Activated CD4-positive, alpha-beta T cell treated with anti-CD3 and anti-CD28 coated beads, Interleukin-10, Interleukin-2, amounts not matched to agents 100 ng/mL and 50 ng/mL, durations not matched to agents 16 hours and 8 hours (primary cell): ENCODE measurements at places on chromosomes 7 and 10.
A peak's percentile ranks its signal among the peaks of the same experiment; 100 is the strongest.

GRCh38 chr10:60258429-60258797, 131.3 kb downstream of the ANK3 start:
- no peak for DNase-seq

- DNase-seq = peak; percentile 43
These were observed 13.9 kb downstream of the DNAJC1 start for GRCh38 chr10:21989453-21990154.

DNA sequence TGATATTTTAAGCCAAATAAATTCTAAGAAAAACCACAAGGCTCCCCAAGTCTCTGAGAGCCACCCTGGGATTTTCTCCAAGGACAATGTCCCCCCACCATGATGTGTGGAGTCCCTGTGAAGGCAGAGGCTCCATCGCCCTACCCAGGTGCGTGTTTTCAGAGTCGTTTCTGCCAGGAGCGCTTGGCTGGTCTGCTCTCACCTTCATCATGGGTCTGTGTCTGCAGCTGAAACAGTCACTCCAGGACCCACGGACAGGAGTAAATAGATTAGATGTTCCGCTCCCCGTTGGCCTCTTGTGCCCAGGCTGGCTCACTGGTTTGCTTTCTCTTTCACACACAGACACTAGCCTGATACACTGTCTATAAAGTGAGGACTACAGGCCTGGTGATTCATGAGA, 217.5 kb downstream of the SFMBT2 start:
- peak; percentile 28 for DNase-seq

GRCh38 chr10:122374859-122375678, 561 bp downstream of the PLEKHA1 start:
- peak; percentile 85 for DNase-seq

DNA sequence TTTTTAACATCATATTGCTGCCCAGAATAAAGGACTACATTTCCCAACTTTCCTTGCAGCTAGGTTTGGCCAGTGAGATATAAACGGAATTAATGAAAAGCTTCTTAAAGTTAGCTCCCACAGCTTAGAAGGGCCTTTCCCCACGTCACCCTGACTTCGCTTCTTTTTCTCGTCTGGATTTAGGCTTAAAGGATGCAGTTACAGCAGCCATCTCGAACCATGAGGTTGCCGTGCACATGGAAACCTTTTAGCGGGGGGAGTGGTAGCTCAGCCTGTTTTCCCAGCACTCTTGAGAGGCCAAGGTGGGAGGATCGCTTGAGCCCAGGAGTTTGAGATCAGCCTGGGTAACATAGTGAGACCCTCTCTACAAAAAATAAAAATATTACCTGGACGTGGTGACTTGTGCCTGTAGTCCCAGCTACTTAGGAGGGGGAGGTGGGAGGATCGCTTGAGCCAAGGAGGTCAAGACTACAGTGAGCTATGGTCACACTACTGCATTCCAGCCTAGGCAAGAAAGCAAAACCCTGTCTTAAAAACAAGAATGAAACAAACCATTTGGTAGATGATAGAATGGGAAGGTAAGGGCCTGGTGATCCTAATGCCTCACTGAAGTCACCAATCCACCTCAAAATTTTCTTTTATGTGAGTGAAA, 64.3 kb upstream of the C1GALT1 start:
- no peak for DNase-seq

DNA sequence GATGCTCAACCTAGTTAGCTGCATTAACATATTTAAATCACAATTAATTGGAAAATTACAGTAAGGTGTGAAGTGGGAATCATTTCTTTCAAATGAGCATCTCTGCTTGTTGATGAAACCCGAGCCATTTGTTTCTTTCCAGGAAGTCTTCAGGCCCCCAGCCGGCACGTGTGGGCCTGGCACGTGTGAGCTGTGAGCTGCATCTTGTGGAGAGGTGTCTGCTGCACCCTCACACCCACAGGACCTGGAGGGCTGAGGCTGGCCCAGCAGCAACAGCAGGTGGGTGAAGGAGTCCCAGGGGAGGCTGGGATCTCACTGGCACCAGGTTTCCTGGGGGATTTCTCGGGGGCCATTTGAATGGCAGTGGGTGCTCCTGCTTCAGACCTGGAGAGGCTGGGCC, 372.5 kb upstream of the MKI67 start:
- DNase-seq = no peak

- no peak for DNase-seq
These were observed 102.1 kb upstream of the KCND2 start for GRCh38 chr7:120170834-120171233.

DNA sequence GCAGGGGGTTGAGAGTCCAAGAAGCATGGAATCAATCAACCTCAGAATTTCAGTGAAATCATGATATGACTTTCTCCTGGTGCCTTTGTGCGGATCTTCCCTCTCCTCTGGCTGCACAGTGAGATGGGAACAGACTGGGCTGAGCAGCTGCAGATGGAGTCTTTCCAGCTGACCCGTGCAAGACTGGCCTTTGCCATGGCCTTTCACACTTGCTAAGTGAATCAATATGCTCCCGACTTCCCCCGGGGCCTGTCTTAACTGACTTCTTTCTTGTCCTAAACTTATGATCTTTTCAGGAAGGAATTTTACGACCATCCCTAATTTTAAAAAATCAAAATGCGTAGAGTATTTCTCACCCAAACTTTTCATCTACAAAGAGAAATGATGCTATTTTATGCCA, 469.9 kb downstream of the GALNT17 start:
- DNase-seq = no peak

GRCh38 chr10:49099046-49099445, 16.3 kb downstream of the VSTM4 start:
- no peak for DNase-seq

DNA sequence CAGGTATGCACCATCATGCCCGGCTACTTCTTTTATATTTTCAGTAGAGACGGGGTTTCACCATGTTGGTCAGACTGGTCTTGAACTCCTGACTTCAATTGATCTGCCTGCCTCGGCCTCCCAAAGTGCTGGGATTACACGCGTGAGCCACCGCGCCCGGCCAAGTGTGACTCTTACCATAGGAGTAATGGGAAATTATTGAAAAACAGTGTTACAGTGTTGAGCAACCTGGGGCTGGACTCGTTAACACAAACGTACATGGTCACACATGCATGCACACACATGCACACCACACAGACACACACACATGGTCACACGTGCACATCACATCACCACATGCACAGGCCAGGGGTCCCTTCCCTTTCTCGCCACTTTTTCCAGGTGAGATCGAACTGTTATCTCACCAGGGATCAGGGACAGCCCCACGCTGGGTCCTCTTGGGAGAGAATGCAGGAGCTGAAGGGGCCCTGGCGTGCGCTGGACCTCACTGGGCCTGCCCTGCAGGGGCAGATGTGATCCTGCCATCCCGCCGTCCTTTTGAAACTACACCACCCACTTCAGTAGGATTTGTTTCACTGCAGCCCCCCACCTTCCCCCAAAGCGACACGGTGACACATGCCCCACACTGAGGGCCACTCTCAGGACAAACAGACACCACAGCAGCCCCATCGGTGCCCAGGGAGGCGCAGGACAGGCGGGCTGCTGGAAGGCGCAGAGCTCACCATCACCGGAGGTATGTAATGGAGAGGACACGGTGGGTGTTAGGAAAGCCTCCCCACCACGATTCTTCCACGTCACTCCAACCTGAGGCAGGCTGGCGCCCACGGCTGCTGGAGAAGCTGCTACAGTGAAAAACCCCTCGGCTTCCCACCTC, 10.2 kb downstream of the RADIL start:
- no peak for DNase-seq

DNA sequence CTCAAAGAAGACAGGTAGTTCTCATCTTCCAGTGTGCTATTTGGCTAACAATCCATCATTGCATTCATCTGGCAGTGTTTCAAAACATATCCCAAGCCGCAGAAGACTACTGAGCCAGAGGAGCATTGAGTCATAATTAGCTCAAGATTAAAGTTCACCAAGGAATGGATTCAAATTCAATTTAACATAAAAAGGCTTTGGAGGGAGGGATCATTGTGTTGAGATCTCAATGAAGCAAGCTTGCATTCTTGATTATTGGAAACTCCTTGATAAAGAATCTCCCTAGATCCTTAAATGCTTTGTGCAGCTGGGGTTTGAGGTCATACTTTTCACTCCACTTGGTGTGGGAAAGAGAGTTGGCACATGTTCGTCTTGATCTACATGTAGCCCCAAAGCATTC, 142.8 kb upstream of the SEMA3A start:
- DNase-seq = no peak

DNA sequence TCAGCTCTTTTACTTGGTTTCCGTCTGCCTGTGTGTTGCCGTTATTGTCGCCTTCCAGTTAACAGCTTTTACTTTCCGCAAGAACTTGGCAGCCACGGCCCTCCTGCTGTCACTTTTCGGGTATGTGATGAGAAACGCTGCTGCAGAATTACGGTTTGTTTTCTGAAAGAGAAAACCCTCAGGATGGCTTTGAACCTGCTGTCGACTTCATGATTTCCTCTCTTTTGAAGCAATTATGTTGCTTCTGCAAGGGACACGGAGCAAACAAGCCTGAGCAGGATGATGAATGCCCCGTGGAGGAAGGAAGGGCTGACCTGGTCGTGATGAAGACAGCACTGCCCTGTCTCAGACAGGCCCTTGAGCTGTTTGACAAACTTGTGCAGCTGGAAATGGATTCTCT, 339.8 kb downstream of the ABCA13 start:
- DNase-seq = no peak

GRCh38 chr7:101952355-101953247, 135.2 kb downstream of the CUX1 start:
- DNase-seq = peak; percentile 18

DNA sequence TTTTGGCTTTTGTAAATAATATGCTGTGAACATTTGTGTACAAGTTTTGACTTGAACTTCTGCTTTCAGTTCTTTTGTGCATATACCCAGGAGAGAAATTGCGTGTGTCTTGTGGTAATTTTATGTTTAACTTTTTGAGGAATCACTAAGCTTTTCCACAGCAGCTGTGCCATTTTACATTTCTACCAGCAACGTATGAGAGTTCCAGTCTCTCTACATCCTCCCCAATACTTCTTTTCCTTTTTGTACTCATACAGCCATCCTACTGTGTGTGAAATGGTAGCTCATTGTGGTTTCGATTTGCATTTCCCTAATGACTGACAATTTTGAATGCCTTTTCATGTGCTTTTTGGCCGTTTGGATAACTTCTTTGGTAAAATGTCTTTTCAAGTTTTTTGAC, 66.3 kb upstream of the INHBA start:
- DNase-seq = no peak

DNA sequence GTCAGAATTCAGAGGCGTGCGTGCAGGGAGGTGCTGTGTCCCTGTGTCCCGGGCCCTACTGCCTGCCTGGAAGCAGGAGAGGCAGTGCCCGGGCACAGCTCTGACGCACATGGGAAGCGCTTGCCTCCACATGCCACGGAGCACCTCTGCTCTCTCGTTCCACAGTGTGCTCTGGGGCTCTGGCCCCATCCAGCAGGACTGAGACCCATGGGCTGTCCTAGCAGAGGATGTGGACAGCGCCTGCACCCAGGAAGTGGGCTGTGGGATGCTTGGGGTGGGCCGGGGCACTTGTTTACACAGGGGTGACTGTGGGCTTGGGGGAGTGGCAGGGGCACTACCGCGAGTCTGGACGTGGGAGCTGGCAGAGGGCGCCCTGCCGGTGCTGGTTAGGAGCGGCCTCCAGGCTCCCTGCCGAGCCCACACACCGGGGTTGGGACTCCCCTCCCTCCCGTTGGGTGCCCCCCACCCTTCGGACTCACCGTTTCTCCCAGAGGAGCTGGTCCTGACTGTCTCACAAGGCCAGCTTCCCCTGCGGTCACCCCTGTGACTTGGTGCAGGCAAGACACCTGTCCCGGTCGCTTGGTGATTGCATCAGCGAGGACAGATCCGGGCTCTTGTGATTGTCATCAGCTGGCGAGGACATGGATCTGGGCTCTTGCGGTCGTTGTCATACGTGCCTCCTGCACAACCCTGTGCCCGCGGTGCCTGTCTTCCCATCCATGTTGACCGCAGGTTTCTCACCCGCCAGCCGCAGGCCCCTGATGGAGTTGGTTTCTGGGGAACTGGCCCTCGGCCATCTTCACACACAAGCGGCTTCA, 83.1 kb downstream of the NKX6-2 start:
- DNase-seq = no peak

DNA sequence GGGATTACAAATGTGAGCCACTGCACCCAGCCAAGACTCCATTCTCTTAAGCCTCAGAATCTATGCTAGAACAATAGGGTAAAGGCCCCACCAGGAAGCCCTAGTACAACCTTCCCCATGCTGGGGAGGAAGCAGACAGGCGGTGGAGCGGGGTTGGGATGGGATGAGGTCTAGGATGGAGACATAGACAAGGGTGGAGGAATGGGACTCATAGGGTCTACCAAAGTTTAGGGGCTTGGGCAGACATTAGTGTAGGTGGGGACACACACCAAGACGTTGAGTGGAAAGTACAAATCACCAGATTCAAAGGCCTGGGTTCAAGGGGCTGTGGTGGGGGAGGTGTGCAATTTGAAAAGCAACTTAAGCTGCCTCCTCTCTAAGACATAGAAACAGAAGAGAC, 19.3 kb downstream of the PRSS2 start:
- DNase-seq = no peak

- no peak for DNase-seq
These were observed 102.3 kb downstream of the NSUN6 start for GRCh38 chr10:18549105-18549504.

DNA sequence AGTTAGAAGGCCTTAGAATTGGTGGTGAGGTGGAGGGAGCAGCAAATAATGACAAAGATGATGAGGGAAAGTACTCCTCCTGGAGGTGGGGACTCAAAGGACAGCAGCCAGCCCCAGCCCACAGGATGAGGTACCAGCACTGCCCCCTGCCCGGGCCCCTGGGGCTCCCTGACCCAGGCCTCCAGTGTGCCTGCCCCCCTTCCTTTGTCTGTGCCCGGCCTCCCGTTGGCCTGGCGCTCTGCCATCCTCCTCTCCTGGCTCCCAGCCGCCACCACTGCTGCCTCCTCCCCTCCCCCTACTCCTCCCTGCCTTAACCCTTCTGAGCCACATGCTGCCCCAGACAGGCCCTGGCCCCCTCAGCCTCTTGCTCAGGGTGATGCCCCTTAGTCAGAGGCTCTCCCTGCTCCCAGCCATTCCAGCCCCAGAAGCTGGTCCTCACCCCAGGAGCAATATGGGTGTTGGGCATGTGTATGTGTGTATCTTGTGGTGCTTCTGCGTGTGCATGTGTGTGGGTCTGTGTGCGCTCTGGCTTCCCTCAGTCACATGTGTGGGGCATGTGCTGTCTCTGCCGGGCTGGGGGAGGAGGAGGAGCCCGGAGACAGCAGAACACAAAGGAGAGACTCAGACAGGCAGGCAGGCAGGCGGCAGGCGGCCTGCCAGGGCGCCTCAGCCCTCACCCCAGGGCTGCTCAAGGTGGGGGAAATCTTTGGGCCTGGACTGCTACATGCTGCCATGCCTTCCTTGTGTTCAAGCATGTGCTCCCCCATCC, 2.6 kb downstream of the LDB1 start:
- peak; percentile 76 for DNase-seq

- DNase-seq = no peak
These were observed 82.9 kb downstream of the GALNT11 start for GRCh38 chr7:152108359-152108758.

GRCh38 chr7:36283711-36284130, 105.9 kb upstream of the ANLN start:
- DNase-seq = peak; percentile 48
